Thymus (tissue), 14 donors: ENCODE measurements at places on chromosomes 11 and 22. TPM values are rescaled to one million over a fixed set of nuclear protein-coding genes. Genes with fewer than 3 reads are reported as not detected.

GRCh38 chr11:68689737-68690625 is 5.6 kb downstream of the GAL start:
- no peak for DNase-seq

DNA sequence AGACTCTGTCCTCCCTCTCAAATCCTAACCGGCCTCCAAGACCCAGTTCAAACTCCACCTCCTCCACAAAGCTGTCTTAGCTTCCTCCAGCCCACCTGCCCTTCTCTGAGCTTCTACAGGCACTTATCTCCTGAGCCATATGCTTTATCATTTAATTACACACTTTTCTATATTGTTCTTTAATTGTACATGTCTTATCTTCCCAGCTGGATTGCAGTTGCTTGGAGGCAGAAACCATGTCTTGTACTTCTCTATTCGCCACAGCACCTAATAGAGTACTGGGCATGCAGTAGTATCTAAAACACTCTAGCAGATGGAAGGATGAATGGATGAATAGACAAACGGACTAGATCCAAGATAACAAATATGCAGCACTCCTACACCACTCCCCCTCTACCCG is 11.3 kb downstream of the TRIM29 start:
- DNase-seq, result no peak

DNA sequence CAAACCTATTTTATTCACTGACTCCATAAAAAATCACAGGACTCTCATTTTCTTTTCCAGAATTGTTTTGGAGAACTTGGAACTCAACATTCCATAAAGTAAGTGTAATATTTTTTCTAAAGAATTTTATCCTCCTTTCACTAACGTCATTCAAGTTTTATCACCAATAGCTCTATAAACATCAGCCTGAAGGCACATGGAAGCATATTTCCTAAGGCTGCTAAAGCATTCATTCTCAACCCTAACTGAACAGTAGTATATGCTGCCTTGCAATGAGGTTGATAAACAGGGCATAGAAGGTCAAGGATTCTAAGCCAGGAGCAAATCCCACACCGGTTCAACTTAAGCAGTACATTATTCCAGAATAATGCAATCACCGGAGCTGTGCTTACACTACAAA is 273.9 kb downstream of the RAB38 start:
- DNase-seq, result no peak

- no peak for DNase-seq
Observed at GRCh38 chr11:64140082-64140481, 25.8 kb downstream of the MACROD1 start.

GRCh38 chr11:71252770-71253730 is 673 bp upstream of the SHANK2 start:
- no peak for DNase-seq

DNA sequence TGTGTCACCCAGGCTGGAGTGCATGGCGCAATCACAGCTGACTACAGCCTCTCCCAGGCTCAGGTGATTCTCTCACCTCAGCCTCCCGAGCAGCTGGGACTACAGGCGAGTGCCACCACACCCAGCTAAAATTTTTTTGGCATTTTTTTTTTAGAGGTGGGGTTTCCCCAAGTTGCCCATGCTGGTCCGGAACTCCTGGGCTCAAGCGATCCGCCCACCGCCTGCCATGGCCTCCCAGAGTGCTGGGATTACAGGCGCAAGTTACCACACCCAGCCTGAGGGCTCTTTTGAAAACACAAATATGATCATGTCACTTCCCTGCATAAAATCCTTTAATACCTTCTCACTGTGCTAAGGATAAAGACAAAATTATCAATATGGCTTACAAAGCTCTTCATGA is 88.1 kb downstream of the MAML2 start:
- no peak for DNase-seq

DNA sequence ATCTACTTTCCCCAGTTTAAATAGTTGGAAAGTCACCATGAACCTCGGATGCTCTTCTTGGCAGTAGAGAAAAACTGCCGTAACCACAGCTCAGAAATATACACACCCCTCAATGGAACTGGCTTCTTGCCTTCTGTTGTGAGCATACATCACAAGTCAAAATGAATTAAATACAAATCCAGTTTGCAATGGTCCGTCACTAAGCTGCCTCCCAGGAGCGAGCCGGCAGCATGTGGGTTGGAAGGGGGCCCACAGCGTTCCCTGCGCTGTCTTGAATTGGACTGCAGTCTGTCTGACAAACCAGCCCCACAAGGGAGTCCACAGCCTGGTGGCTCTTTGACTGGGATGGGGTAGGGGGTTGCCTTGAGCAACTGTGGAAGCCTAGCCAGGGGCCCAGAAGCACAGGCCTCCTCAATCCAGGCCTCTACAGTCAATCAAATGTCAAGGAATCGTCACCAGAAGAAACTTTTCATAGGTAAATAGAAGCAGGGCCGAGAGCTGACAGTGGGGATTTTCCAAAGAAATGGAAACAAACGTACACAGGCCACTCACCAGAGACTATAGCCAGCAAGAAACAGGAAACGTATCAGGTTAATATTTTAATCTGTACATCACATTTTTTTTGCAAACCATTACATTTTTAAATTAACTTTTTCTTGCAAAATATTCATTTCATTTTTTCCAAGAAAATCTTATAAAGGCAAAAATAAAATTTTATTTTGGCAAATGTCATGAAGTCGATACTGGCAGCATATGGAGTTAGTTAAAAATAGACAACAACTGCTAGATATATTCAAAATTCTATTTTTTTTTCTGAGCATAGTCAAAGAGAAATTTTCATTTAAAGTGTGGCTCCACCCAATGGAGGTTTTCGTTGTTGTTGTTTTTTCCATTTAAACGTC is 38.5 kb downstream of the C11orf58 start:
- DNase-seq, result no peak

DNA sequence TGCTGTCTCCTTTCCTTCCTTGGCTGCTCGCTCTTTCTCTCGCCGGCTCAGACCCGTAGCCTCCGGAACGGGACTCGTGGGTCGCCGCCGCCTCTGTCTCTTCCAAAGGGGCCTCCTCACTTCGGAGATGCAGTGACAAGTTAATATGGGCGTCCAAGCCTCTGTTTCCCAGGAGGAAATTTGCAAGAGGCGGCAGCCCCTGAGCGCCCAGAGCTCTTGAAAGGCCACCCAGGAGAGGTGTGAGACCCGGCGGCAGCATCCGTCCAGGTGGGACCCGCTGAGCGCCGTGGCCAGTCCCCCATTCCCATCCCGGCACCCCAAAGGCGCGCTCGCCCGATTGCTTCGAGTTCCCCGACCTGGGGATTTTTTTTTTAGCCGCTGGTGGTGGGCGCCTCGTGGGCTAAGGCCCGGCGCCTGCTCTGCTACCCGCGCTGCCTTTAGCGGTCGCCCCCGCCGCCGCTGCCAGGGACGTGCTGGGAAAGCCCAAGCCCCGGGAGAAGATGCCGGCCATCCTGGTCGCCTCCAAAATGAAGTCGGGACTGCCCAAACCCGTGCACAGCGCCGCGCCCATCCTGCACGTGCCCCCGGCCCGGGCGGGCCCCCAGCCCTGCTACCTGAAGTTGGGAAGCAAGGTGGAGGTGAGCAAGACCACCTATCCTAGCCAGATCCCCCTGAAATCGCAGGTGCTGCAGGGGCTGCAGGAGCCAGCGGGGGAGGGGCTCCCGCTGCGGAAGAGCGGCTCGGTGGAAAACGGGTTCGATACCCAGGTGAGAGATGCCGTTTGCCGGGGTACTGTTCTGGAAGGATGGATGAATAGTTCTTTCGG is 772 bp downstream of the NAV2 start:
- DNase-seq, result no peak

DNA sequence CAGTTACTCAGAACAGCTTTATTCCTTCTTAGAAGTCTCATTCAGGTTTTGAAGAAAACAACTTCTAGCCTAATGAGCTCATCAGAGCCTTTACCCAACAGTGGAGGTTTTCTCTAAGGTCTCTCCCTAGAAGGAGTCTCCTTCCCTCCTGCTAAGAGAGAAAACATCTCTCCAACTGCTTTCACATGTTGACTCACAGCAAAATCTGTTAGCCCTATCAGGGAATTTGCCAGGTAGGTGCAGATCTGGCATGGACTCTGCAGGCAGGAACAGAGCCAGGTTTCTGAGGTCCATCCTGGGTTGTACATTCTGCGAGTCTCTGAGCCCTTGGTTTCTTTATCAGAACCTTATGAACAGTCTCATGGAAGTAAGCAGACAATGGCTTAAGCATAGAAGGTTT is 214.4 kb downstream of the HIPK3 start:
- no peak for DNase-seq

DNA sequence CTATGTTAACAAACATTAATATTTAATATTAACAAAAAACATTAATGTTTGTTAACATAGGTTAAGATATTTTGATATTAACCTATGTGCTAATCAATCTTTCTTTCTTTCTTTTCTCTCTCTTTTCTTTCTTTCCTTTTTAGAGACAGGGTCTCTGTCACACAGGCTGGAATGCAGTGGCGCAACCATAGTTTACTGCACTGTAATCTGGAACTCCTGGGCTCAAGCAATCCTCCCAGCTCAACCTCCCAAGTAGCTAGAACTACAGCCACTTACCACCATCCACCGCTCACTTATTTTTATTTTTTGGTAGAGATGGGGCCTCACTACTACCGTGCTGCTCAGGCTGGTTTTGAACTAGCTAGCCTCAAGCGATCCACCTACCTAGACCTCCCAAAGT is 13.2 kb downstream of the SIK3 start:
- DNase-seq, result no peak

DNA sequence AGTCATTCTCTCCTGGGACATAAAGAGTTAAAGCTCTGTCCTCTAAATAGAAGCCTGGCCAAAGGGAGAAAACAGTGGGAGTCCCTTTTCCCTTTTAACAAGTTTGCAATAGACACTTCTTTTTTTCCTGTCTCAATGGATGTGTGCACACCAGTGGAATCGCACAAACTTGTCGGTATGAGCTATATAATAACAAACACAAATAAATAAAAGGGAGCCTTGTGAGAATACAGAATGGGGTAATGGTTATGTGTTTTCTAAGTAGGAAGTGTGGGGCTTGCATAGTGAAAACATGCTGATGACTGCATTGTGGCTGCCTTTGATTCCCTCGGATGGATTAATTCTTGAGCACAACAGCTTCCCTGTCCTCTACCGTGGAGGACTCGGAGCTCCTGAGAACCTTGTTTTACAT is 131.9 kb downstream of the WNT7B start:
- no peak for DNase-seq

GRCh38 chr11:83554876-83555275 is 268.7 kb upstream of the CCDC90B start:
- DNase-seq, result no peak

- no peak for DNase-seq
Observed at GRCh38 chr22:23697031-23697970, 6.5 kb downstream of the RGL4 start.

DNA sequence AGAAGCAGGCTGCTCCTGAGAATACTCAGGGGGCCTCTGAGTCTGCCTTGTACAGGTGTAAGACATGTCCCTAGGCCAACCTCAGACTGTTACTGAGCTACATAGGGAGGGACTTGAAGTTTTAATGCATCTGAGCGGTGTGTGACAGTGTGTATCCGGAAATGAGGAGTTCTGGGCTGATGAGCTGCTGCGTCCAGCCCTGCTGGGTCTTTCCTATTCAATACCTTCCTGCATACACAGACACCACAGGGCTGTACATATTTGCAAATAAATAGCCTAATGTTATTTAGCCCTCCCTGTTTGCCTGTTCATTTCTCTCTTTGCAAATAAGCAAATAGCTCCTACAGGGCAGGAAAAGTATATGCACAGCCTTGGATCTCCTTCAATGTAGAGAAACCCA is 134.7 kb upstream of the KIRREL3 start:
- no peak for DNase-seq

DNA sequence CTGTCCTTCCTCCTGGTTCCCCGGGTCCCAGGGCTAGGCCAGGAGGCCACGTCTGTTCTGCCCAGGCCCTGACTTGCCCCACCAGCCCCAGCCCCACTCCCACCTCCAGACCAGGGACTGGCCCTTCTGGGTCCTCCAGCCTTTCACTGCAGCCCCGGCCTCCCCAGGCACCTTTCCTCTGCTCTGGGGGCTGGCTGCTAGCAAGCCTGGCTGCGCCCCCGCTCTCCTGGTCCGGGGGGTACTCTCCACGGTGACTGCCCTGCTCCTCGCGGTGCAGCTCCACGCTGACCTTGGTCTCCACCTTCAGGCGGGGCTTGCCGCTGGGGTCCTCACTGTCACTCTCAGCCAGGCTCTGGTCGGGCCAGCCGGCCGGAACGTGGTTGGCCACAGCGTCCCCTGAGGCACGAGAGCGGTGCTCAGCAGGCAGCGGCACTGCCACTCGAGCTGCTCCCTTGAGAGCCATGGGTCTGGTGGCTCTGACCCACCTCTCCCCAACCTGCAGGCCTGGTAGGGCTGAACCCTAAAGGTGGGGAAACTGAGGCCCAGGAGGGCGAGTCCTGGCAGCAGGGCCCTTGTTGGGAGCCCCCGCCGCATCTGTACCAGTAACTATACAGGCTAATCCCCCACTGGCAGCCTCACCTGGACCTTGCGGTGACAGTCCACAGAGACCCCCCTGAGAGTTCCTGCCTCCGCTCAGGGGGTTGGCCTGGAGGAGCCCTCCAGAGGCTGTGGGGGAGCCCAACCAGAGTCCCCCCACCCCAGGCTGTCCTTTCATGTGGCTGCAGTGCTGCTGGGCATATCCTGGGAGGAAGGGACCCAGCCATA is 29.0 kb downstream of the TRMU start:
- no peak for DNase-seq

DNA sequence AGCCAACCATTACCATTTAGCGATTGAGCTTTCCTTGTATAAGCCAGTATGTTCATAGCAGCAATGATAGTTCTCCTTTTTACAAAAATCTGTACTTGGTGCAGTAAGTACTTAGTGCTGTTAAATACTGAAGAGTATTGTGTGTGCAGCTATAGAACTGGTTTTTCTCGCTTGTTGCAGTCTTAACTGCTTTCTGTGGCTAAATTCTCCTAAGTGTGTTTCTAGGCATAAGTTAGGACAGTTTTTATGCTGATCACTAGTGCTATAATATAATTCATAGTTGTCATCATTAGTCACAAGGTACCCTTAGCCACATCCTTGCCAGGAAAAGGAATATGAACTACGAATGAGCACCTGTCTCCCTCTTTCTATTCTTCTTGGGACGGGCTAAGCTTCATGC is 107.7 kb downstream of the GRAMD1B start:
- DNase-seq, result no peak

GRCh38 chr11:33419924-33420323 is 162.7 kb downstream of the HIPK3 start:
- no peak for DNase-seq

DNA sequence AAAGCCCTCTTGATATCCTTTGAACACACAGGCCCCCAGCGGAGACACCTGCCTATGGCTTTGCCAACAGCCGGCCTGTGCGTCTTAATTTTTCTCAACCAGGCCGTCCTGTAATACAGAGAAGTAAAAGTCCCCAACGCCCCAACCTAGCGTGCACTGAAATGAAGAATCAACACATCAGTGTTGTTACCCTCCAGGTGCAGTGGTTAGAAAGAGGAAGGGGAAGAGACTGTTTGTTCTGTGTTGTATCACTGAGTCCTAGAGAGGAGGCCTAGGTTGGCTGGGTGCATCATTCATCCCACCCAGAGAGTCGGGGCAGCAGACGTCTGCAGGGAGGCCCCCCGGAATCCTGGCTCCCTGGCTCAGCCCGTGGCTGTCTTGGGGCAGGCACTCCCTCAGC is 25.7 kb downstream of the SGSM1 start:
- no peak for DNase-seq

GRCh38 chr22:33255791-33256190 is 197.6 kb upstream of the SYN3 start:
- DNase-seq, result no peak

The LBHD1 gene
- total RNA-seq, result 4.0 TPM

The KLHL35 gene
- total RNA-seq, result 0.57 TPM

The OR10A2 gene
- not detected for total RNA-seq

The PLCB3 gene
- 5.8 TPM for total RNA-seq

The SYT9 gene
- 0.05 TPM for total RNA-seq

The NAALADL1 gene
- total RNA-seq, result 5.1 TPM
